ENCODE measurements at places on chromosomes 5 and 9.

- DNase-seq: no peak
Measured at GRCh38 chr5:108459769-108460168, 77.9 kb upstream of the FBXL17 start.

DNA sequence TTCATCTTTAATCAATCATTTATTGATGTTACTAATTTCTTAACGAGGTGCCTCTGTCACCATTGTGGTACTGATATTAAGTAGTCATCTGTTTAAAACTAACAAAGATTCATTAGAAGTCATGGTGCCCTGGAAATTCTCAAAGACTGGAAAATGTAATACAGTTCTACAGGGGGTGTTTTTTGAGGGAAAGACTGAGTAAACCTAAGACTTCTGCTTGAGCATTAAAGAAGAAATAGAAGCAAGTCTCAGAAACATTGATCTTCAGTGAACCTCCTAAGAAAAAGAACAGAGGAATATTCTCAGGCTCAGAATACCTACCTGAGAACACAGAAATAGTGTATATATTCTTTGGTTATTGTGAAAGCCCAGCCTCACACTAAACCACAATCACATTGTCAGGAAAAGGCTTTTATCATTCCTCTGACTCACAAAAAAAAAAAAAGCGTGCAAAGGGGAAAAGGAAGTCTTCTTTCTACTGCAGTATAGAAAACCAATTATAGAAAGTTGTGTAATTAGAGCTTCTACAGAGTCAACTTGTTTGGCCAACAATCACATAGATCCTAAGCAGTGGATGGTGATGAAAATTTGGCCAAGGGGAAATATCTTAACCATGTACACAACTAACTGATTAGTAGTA is 60.8 kb downstream of the HINT1 start:
- DNase-seq: no peak

DNA sequence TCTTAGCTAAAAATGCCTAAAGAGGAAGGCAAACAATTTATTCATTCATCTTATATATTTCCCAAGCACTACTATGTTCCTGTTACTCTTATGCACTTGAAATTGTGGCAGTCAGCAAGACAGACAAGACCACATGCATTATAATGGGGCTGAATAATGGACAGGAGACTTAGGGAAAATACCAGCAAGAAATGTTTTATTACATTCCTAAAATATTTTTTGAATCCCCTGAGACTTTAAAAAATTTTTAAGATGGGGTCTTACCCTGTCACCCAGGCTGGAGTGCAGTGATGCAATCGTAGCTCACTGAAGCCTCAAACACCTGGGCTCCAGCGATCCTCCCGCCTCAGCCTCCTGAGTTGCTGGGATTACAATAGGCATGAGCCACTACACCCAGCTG is 13.2 kb downstream of the ZCCHC9 start:
- no peak for DNase-seq

GRCh38 chr5:56815658-56816545 is 553 bp downstream of the MAP3K1 start:
- no peak for DNase-seq

GRCh38 chr5:98898743-98899142 is 30.1 kb downstream of the CHD1 start:
- no peak for DNase-seq

DNA sequence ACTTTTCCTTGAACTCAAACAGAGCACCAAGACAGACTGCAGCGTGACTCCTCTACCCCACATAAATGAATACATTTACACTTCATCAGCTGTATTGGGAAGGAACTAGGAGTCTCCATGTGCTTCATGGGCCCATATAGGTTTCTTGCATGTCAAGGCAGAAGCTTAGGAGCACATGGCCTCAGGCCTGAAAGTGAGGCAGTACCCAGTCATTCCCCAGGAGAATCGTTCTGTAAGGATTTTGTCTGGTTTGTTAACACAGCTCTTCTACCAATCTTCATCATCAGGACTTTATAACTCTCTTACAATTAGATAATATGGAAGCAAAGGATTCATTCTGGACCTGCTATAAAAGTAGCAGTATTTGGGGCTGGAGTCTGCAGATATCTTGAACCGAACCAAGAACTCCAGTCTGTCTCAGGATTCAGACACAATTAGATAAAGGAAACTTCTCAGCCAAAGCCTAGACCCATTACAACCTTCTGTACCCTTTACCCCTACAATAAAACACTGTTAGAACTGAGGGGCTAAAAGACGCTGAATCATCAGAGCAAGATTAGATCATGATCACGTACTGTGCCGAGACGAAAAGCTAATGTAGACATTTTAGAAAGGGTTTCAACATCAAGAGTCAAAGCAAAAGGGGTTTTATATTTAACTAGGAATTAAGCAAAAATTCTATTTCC is 385.5 kb upstream of the SLC30A5 start:
- no peak for DNase-seq

- DNase-seq: no peak
Measured at GRCh38 chr9:82127465-82127864, 138.9 kb downstream of the SPATA31D1 start.

DNA sequence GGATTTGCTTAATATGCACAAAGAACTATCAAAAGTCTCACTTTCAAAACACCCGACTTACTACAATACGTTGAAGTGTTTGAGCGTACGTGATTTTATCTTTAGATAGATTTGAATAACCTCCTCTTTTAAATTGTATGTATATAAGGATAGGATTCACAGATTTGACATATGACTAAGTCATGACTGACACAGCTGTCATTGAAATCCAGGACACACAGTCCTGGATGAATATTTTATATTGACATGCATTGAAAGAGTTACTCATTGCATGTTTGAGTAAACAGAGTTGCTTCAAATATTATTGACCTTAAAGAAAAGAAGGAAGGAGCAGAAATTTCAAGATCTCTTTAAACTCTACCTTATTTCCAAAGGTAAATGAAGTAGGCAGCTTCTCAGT is 3.3 kb downstream of the MUSK start:
- no peak for DNase-seq

DNA sequence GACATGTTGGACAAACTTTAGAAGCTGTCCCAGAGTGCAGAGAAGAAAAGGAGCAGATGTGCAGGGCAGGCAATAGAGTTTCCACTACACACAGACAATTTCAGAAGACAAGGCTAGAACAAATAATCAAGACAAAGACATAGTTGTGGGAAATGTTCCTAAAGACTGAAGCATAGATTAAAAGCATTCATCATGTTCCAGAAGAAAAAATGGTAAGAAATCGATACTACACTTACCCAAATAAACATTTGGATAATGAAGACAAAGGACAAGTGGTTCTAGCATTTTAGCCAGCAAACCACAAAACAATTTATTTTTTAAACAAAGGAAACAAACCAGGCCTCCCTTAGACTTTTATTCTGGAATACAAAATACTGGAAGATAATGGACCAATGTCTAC is 97.9 kb downstream of the FSTL4 start:
- no peak for DNase-seq

DNA sequence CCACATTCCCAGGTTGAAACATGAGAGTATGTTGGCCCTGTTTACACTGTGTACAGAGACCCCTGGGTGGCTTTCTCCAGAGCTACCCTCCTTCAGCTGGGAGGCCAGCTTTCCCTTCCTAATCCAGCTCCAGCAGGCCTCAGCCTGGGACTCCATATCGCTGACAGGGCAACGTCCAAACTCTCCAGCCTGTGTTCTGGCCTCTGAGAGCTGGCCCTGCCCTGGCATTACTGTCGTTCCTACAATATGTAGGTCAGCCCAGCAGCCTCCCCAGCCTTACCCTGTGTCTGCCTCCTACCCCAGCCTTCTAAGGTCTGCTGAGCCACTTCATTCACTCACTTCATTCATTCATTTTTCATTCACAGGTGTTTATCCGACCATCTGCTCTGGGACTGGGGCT is 8.3 kb upstream of the EEIG1 start:
- DNase-seq: no peak

DNA sequence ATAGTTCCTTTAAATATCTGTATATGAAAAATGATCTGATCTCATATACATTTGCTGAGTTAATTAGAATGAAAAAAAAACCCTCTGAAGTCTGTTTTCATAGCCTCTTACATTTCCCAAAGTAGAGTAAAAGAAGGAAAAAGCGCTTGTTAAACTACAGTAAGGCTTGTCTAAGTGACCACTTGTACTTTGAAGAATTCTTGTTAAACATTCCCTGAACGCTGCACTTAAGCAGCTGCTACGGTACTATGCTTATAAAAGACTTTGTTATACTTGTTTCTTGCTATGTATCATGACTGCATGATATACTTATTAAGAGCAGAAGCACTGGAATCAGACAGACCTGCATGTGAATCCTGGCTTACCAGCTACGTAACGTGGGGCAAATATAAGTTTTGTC is 81.7 kb upstream of the MTAP start:
- DNase-seq: no peak

GRCh38 chr5:7927466-7928375 is 58.8 kb downstream of the MTRR start:
- no peak for DNase-seq

DNA sequence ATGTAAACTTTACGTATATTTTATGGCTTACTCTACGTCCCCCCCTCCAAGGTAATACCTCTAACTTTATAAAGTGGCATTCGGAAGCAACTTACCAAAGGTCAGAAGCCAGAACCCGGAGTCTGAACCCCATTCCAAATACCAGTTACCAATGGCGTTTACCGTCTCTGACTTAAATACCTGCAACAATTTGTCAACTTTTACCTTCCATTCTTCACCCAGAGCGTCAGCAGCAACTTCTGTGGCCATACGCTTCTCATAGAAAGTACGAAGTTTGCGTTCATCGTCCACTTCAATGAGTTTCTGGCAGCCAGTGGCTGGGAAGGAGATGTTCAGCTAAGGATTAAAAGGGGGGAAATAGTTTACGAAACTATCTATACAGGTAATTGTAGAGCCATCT is 753 bp downstream of the RPS6 start:
- no peak for DNase-seq

DNA sequence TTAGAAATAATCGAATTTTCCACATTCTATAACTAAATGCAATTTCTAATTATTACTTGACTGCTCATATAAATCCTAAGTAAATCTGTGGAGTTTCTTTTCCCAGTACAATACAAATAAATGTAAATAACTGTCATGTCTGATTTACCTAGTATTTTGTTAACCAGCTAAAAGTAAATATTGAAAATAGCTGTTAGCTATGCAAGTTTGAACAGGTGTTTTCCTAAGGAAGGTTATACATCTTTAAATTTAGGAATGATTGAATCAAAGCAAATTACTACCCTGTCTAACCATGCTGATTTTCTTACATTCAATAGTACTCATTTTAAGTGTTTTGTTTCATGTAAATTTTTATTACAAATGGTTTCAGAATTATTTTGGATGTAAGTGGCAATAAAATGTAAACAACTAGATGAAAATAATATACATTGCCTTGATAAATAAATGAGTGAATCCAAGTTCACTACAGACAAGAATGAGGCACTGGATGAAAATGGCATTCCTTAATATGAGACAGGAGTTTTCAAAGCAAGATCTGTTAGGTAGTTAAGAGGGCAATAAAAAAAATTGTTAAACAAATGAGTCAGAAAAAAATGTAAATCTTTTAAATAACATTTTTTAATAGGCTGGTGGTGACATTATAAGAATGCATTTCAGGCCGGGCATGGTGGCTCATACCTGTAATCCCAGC is 15.8 kb downstream of the MCIDAS start:
- DNase-seq: no peak

GRCh38 chr9:90724112-90724511 is 77.5 kb upstream of the SYK start:
- DNase-seq: no peak

GRCh38 chr5:78983601-78984438 is 1.3 kb downstream of the ARSB start:
- DNase-seq: no peak

DNA sequence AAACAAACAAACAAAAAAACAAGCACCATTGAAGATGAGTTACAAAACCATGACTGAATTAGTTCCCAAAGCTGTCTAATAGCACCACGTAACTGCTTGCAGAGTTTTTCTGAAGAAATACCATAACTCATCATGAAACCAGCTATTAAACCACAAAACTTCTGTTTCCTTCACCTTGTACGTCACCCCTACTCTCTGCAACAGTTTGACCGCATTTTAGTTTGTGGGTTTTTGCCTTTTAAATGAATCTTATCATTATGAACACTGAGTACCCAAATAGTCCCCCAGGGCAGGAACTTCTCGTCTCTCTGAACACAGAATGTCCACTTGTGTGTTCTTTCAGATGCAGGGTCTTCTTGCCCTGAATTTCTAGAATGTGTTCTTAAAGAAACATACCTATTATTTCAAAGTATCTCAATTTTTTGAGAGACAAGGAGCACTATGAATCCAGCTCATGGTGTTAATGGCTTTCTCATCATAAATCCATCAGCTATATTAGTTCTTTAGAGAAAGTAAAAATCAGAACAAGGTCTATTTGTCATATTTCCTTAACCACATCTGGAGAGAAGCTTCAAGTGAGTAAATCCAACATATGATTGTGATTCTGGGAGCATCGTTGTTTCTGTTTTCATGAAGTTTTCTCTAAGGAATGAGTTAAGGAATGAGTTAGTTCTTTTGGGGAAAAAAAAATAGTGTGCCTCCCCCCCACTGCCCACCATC is 210.6 kb downstream of the AUH start:
- DNase-seq: no peak

DNA sequence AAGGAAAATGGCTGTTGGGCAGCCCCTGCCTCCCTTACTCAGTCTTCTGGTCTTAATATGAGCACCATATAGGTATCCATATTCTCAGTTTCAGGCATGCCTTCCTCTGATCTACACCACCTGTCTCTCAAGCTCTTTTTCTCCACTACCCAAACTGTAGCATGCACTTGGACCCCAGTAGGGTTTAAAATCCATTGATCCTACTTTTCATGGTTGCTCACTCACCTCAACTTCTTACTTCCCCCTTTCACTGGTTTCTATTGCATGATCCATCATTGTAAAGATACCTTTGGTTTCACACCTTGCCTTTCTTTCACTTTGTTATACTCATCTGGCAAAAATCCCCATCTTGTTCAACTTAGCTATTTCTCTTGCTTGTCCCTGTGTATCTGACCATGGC is 159.4 kb downstream of the KDM4C start:
- DNase-seq: no peak

- DNase-seq: peak; percentile 90
Measured at GRCh38 chr5:112419986-112420864, 1.1 kb upstream of the EPB41L4A start.

- no peak for DNase-seq
Measured at GRCh38 chr5:80031109-80031508, 4.0 kb upstream of the THBS4 start.

DNA sequence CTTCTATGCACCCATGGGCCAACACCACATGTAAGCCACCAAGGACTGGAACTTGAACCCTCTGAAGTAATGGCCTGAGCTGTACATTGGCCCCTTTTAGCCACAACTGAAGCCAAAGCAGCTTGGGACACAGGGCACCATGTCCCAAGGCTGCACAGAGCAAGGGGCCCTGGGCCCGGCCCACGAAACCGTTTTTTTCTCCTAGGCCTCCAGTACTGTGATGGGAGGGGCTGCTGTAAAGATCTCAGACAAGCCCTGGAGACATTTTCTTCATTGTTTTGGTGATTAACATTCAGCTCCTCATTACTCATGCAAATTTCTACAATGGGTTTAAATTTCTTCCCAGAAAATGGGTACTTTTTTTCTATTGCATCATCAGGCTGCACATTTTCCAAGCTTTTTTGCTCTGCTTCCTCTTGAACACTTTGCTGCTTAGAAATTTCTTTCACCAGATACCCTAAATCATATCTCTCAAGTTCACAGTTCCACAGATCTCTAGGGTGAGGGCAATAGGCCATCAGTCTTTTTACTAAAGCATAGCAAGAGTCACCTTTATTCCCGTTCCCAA is 25.5 kb upstream of the FBXW11 start:
- DNase-seq: no peak

GRCh38 chr5:4348919-4349318 is 753.3 kb downstream of the IRX1 start:
- no peak for DNase-seq
